ENCODE measurements at places on chromosomes 2 and 18.

- peak; percentile 84 for DNase-seq
Observed at GRCh38 chr18:79465392-79465991, 69.8 kb downstream of the NFATC1 start.

DNA sequence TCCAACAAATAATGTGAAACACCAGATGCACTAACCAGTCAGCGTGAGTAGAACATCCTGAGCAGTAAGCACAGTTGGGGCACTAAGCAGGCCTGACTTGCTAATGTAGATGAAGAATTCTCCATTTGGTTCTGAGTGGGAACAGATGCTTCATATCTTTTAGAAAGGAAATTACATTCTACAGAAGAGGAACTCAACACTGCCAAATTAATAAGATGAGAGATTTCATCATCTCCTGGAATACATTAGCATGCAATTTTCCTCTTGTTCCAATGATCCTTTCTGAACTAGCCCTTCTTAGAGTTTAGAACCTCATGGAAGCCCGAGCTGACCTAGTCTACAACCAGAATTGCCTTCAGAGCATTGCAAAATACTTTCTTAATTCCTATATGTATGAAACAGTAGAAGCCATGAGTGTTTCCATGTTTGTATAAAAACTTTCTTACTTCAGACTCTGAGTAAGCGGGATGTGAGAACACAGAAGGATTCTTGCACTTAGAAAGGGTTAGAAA is 34.8 kb downstream of the COL5A2 start:
- no peak for DNase-seq

DNA sequence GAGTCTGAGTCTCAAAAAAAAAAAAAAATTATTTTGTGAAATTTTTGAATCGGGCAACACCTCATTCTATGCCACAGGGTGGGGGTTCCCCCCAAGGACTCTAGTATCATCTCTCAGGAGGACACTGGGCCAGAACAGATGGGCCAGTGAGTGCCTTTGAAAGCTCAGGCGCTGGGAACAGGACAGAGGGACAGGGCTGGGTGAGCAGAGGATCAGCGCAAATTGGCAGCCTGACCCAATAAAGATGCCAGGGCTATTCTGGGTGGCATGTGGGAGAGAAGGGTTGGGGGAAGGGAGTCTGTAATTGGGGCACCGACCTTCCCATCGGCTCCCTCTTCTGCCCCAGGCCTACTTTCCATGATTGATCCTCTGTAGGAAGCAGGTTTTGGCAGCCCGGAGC is 44.0 kb downstream of the KIF3C start:
- DNase-seq = no peak

DNA sequence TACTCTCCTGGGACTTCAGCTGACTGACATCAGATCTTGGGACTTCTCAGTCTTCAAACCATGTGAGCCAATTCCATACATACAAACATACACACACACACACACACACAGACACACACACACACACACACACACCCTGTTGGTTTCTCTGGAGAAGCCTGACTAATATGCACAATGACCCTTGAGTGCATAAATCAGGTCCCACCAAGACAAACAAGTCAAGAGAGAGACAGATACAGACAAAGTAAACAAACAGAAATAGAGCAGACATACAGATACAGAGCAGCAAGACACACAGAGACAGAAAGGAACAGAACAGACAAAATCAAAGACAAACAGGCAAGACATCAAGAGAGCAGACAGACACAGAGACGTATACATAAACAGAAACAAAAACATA is 43.8 kb upstream of the DDX18 start:
- no peak for DNase-seq

DNA sequence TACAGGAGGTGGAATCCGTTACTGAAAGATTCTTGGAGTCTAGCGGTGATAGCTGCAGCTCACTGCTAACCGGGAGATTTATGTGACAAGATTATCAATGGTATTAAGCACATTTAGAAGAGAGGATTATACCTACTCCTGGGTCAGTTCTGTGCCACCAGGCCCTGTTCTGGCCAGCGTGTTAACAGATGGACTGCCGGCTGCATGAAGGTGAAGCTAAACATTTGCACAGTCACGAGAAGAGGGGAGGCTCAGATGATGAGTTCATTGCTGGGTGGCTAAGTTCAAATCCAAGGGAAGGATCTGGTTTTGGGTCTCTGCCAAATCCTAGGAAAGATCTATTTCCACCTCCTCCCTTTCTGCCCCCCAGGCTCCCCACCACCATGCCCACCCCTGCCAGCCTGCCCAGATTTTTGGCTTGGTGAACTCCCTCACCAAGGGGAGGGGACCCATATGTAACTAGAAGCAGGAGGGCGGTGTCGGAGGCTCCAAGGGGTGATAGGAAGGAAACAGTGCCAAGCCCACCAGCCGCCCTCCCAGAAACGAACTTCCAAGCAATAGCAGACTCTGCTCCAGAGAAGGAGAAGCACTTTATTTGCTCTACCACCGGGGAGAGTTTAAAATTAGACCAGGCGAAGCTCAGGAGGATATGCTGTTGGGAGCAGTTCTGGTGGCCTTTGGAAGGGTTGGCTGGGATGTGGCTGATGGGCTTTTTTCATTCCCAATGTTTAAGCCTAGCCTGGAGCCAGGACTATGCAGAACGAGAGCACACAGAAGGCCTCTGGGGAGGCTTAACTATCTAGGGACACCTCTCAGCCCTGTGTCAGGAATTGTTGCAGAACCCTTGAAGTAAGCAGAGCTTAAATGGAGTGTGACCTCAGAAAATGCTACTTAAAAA is 200.5 kb downstream of the KLHL29 start:
- DNase-seq = no peak

DNA sequence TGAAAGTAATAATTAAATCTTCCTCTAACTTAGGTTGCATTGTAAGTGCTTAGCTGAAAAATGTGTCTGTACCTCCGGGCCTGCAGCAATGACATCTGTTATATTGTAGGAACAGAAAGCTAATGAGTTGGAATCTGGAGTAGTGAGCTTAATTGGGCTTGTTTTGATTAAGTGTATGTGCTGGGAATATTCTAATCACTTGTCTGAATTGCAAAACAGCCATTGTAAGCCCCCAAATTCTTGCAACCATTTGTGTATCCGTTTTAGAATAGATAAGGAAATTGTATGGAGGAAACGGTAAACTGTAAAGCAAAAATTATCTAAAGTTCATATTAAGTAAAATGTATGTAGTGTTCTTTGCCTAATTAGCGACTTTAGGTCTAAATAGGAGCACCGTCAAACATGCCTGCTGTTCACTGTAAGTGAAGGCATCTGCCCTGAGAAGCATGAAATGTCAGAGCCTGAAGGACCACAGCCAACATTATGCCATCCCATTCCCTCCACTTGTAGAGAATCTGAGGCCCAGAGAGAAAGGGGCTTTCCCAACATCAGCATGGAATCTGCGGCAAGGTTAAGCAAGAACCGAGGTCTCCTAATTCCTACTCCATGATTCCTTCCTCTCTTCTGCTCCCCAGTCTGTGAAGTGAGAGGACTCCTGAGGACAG is 466.4 kb downstream of the TDRD15 start:
- DNase-seq = no peak

GRCh38 chr2:26564121-26564644 is 77.0 kb downstream of the CIB4 start:
- no peak for DNase-seq
